ENCODE measurements at places on chromosomes 2 and 18.
A peak's percentile ranks its signal among the peaks of the same experiment; 100 is the strongest.

DNA sequence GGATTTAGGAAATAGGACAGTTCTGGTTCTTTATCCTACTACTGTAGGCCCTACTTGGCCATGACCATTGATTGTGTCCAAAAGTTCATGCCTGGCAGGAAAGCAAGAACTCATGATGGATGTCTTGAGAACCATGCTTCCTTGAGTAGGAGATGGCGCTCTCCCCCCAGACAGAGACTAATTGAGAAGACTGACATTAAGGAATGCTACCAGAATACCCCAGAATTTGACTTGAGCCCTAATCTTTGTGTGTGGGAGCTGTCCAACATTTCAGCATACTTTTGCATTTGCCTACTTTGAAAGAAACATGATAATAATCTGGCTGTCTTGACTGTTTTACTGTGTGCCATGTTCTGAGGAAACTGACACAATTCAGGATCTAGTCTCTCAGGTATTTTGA lies 23.3 kb downstream of the MAPRE3 start:
- DNase-seq, result no peak

DNA sequence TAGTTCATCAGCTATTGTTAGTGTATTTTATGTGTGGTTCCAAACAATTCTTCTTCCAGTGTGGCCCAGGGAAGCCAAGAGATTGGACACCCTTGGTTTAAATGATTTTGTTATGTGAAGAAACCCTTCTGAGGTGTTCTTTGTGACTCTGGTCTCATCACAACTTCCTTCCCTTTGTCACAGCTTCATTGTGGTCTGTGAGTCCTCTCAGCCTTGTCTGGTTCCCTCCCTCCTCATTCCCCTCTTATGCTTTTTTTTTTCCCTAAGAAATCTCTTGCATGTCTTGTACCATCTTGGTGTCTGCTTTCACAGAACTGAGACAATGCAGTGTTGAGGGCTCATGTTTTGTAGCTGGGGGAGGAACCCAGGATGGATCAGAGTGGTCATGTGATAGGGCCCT lies 118.9 kb downstream of the TMEM182 start:
- DNase-seq, result no peak

- no peak for DNase-seq
These were observed 119.0 kb downstream of the RPIA start for GRCh38 chr2:88810488-88810887.

GRCh38 chr2:42297322-42297936 lies 63.6 kb downstream of the COX7A2L start:
- no peak for DNase-seq

GRCh38 chr2:206442833-206443734 lies at the start of gene ADAM23:
Gene ADAM23 (plus strand): TSS chr2:206443532. CDS start chr2:206443867, 335 bp downstream.
- DNase-seq, result peak; percentile 51

DNA sequence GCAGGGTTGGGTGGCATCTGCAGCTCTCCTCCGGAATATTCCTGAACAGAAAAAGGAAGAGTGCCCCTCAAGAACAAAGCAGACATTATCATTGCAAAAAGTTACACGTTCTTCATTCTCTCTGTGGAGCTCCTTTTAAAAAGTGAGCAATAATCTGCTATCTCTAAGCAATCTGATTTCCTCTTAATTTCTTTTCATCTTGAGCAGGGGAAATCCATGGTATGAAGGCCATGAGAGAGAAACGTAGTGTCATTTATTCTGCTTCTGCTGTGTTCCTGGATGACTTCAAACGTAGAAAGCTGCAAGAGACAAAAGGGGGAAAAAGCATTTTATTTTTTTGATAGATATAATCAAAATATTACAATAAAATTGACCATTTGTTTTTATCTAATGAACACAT lies 16.9 kb downstream of the SMIM21 start:
- no peak for DNase-seq

DNA sequence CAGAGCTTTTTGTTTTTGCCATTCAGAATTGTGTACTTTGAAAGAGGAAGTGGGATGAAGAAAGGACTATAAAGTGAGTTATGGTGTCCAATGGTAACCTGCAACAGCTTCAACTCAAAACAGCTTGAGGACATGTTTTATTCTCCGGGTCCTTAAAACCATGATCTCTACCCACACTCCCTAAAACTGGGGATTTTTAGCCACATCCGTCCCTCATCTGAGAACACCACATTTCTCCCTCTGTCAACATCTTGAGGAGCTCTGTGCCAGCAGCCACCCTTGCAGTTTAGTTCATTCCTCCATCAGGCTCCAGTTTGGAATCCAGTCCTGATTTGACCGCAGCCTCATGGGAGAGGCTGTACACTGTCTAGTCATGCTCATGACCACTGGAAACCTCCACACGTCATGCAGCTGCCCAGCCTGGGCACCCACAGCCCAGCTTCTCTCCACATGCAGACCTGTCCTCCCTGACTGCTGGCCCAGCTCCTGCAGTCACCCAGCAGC lies 62.6 kb downstream of the C18orf63 start:
- peak; percentile 18 for DNase-seq

GRCh38 chr2:120005834-120006521 lies 6.9 kb upstream of the EPB41L5 start:
- no peak for DNase-seq

- no peak for DNase-seq
These were observed 233.7 kb downstream of the CCDC102B start for GRCh38 chr18:69031571-69031970.

DNA sequence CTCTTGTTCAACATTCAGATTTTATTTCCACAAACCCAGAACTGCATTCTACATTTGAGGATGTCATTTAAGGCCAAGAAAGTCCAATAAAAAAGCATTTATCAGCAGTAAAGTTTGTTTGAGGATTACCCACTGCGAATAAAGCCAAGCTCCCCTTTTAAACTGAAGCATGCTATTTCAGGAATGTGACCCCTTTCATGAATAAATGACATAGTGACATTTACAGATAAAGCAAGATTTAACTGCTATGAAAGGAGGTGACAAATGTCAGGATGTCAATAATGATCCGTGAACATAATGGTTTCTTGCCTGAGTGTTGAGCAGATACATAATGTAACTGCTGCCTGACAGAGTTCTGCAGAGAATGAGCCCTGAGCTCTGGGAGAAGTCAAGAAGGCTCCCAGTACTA lies 146.3 kb downstream of the TDRD15 start:
- DNase-seq, result no peak

- DNase-seq, result no peak
These were observed 113.4 kb upstream of the GLI2 start for GRCh38 chr2:120622159-120622869.

GRCh38 chr2:85033388-85033787 lies 62.4 kb downstream of the KCMF1 start:
- no peak for DNase-seq

- no peak for DNase-seq
These were observed 145.8 kb downstream of the CAPN13 start for GRCh38 chr2:30661173-30662107.

GRCh38 chr2:11691076-11691660 lies 21.2 kb upstream of the NTSR2 start:
- no peak for DNase-seq

DNA sequence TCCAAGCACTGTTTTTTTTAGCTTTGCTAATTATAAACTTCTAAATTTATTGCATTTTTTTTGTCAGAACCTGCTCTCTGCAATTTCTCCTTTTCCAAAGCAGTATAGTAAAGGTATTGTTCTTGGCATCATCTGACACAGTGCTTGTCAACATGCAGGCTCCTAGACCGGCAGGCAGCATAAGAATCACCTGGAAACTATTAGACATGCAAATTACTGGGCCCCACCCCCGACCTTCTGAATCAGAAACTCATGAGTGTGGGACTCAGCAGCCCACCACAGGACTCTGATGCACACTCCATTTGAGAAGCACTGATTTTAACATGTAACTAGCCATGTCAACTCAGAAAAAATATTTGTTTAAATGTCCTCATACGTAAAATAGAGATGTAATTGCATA lies 551.1 kb upstream of the CELF4 start:
- no peak for DNase-seq

GRCh38 chr2:167342769-167343168 lies 454.5 kb downstream of the XIRP2 start:
- no peak for DNase-seq

- no peak for DNase-seq
These were observed 187.8 kb upstream of the FAM98A start for GRCh38 chr2:33786881-33787280.

DNA sequence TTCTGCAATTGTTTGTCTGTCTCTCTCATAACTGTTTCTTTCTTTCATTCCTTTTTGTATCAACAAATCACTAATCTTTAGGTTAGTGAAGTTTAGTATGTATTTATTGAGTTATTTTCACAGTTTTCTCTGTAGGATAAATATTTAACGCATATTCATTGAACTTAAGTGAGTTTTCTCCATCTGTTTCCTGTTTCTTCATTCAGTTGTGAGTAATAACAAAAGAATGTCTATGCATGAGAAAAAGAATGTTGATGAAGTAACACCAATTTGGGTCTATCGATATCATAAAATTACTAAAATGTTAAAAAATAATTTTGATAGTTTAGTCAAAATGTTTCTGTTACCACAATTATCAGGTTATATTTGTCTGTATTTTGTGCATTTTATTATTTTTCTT lies 948.0 kb downstream of the DSC3 start:
- DNase-seq, result no peak

DNA sequence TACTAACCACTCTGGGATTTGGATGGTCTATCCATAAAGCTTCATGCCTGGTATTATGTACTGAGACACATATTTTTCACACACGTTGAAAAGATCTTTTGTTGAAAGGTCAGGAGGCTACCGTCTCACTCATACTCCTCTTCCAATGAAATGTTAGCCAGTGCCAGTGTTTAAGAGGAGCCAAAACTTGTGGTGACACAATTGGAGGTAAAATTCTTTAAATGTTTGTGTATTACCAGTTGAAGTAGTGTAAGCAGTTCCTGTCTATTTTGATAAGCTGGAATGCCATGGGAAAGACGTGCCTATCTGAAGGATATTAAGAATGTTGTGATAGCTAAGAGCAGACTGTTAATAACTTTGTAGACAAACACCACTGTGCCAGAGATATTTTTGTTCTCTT lies 32.1 kb downstream of the MARCHF7 start:
- DNase-seq, result no peak

- DNase-seq, result no peak
These were observed 41.7 kb upstream of the LDLRAD4 start for GRCh38 chr18:13176847-13177246.

- DNase-seq, result no peak
These were observed 19.2 kb upstream of the GPR35 start for GRCh38 chr2:240605867-240606743.

- DNase-seq, result no peak
These were observed 73.8 kb upstream of the NEUROD1 start for GRCh38 chr2:181754105-181754504.

DNA sequence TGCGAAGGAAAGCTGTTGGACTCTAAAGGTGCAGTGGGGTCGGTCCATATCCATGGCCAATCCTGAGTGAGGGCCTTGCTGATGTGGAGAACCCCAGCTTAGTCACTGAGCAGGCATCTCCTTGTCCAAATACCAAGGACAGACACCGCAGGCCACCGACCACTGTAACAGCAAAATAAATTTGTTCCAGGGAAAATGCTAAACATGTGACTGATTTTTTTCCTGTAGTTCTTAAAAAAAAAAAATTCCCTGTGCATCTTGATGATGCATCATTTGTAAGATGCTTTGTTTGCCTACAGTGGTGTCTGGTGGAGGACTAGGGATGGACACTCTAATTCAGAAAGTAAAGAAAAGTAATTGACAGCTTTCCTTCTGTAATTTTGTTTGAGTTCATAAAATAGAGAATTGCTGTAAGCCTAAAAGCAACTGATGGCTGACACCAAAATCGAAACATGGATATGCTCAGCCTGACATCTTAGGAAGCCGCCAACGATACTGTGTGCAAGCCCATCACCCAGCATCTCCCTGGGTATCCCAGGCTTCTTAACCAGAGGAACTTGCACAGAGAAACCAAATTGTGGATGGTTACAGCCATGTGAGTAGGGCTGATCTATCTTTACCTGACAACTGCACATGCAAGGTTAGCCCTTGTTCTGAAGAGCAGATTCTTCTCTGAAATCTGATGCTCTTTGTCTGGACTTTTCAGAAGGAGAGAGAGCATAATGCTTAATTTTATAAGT lies 188.6 kb downstream of the ARL4C start:
- DNase-seq, result no peak

All from stimulated activated naive CD8-positive, alpha-beta T cell treated with anti-CD3 and anti-CD28 coated beads, Interleukin-15, Interleukin-2, amounts not matched to agents 100 U/mL and 50 U/mL, for 24 hours (primary cell).